T-helper 2 cell treated with Interferon-gamma antibody and Interleukin-4, amounts not matched to agents 5 μg/mL and 100 μg/mL, for 36 hours (primary cell): ENCODE measurements at places on chromosomes 5 and 9.
A peak's percentile ranks its signal among the peaks of the same experiment; 100 is the strongest.

DNA sequence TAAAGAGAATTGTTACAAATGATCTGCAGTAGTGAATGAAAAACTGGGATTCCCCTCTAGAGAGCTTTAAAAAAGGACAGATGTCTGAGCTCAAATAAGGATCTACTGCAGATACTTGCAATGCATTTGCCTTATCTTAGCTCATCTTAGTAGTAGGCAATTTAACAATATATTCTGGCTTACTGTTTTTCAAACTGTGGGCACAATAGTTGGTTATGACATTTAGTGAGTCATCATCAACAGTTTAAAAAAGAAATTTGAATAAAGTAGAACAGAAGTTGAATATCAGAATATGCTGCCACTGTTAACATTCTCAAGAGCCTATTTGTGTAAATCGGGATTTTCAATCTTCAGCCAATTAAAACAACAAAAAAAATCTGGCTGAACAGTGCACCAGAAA is 6.7 kb upstream of the CAST start:
- DNase-seq, result no peak
- peak overlapping the region; percentile 13 for H3K4me3 ChIP-seq
- peak overlapping the region; percentile 19 for H3K27ac ChIP-seq
- H3K27me3 ChIP-seq, result peaks cover 74% of the 10 kb centered on the region

GRCh38 chr5:73818357-73818756 is 192.4 kb downstream of the ARHGEF28 start:
- DNase-seq, result no peak
- no peaks in the 10 kb centered on the region for H3K36me3 ChIP-seq
- H3K4me3 ChIP-seq, result no peak overlapping the region
- no peaks in the 10 kb centered on the region for H3K4me1 ChIP-seq
- no peak overlapping the region for H3K27ac ChIP-seq

DNA sequence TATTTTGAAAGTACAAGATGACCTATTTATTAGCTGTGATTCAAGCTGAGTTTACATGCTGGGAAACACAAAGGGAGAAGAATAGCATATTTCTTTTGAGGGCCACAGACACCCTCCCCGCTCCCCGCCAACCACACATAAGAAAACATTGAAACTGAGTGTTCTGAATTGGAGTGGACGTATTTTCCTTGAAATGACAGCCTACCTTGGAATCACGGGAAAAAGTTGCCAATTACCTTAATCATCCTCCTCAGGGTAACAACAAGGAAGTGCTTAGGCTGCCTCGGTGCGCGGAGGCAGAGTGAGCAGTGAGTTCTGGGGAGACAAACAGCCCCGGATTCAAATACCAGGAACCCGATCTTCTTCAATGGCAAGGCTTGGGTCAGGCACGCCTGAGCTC is 31.4 kb downstream of the CFAP77 start:
- H3K27ac ChIP-seq, result no peak overlapping the region
- H3K4me3 ChIP-seq, result no peak overlapping the region
- H3K27me3 ChIP-seq, result peaks cover 37% of the 10 kb centered on the region

DNA sequence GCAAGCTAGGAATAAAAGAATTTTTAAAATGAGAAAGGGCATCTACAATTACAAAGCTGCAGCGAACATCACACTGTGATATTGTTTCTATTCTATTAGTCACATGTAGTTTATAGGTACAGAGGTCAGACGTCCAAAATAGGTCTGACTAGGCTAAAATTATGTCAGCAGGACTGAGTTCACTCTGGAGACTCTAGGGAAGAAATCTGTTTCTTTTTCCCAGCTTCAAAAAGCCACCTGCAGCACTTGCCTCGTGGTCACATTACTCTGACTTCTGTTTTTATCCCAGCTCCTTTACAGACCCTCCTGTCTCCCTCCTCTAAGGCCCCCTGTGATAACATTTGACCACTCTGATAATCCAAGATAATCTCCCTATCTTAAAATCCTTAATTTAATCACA is 5.1 kb upstream of the CKS2 start:
- no peak for DNase-seq
- peaks cover 12% of the 10 kb centered on the region for H3K4me1 ChIP-seq
- no peak overlapping the region for H3K27ac ChIP-seq
- H3K36me3 ChIP-seq, result peaks cover 12% of the 10 kb centered on the region

GRCh38 chr9:37956423-37956820 is 52.5 kb upstream of the SLC25A51 start:
- no peak overlapping the region for H3K27ac ChIP-seq
- DNase-seq, result no peak
- H3K27me3 ChIP-seq, result no peaks in the 10 kb centered on the region
- H3K36me3 ChIP-seq, result no peaks in the 10 kb centered on the region
- no peak overlapping the region for H3K4me3 ChIP-seq
- peaks cover 15% of the 10 kb centered on the region for H3K4me1 ChIP-seq
